ENCODE measurements at places on chromosomes 5 and 9.

DNA sequence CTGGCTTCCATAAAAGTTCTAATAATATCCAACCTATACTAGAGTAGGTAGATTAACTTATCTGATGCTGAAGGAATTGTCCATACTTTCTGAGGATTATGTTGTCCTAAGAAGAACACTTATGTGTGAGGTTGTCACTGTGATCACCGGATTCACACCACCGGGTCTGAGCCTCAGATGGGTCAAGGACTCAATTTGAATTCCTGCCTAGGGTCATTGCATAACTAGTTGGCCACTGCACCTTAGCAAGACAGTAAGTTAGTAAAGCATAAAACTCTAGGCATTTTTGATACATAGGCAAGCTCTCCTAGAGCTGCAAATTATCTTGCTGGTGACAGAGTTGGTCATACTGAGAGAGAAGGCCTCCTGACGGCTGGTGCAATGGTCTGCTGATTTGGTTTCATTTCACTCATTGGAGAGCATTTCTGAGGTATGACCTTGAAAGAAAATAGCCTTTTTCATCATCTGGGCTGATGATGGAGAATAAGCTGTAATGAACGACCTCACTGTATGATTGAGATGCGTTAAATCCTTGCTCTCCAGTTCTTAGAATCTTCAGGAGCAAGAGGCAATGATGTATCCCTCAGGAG, 72.0 kb upstream of the CKMT2 start:
- no peak for DNase-seq

GRCh38 chr9:136178773-136179075, 26.2 kb downstream of the LHX3 start:
- DNase-seq: no peak

- DNase-seq: no peak
Measured at GRCh38 chr9:115556432-115556831, 438.5 kb upstream of the TNC start.

- DNase-seq: no peak
Measured at GRCh38 chr5:150057052-150057451, 29.3 kb downstream of the CSF1R start.

GRCh38 chr5:143739746-143740145, 72.2 kb upstream of the HMHB1 start:
- DNase-seq: no peak

GRCh38 chr9:25864509-25864908, 186.3 kb upstream of the TUSC1 start:
- no peak for DNase-seq

DNA sequence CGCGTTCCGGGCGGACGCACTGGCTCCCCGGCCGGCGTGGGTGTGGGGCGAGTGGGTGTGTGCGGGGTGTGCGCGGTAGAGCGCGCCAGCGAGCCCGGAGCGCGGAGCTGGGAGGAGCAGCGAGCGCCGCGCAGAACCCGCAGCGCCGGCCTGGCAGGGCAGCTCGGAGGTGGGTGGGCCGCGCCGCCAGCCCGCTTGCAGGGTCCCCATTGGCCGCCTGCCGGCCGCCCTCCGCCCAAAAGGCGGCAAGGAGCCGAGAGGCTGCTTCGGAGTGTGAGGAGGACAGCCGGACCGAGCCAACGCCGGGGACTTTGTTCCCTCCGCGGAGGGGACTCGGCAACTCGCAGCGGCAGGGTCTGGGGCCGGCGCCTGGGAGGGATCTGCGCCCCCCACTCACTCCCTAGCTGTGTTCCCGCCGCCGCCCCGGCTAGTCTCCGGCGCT, at the start of gene DAPK1:
Gene DAPK1, plus strand, starts transcription at position 264 of the 442 bp plus-strand sequence. CDS start 1,211 bp downstream, outside the sequence.
- DNase-seq: peak; percentile 28

DNA sequence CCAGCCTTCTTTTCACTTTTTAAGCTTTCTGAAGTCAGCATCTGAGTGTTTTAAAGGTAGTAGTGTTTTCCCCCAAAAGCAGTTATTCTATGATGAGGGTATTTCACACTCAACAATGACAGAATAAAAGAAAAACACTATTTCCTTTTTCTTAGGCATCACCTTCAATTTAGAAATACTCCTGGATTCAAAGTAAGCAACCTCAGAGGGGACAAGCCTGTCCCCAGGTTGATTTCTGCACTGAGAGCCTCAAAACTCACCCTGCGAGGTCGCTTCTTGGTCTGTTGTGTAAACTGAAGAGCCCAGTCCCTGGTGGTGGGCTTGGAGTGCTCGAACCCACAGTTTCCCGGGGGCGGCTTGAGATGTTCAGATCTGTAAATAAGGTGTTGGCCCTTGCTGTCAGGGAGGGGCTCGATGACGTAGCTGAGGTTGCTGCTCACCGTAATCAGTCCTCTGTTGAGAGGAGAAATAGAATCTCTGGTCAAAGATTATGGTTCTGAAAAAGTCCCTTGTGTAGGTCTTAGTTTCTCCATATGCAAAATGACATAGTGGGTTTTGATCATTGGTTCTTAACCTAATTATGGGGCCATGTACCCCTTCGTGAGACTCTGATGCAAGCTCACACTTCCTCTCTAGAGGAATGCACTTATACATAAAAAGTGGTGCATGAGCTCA, 55.9 kb downstream of the ADAM19 start:
- no peak for DNase-seq
